ENCODE measurements at places on chromosomes 12 and 14. TPM values are rescaled to one million over a fixed set of nuclear protein-coding genes. Genes with fewer than 3 reads are reported as not detected.

TAS2R30 gene
- total RNA-seq: 1.8 TPM

MAP3K9 gene
- 18.3 TPM for total RNA-seq

DNA sequence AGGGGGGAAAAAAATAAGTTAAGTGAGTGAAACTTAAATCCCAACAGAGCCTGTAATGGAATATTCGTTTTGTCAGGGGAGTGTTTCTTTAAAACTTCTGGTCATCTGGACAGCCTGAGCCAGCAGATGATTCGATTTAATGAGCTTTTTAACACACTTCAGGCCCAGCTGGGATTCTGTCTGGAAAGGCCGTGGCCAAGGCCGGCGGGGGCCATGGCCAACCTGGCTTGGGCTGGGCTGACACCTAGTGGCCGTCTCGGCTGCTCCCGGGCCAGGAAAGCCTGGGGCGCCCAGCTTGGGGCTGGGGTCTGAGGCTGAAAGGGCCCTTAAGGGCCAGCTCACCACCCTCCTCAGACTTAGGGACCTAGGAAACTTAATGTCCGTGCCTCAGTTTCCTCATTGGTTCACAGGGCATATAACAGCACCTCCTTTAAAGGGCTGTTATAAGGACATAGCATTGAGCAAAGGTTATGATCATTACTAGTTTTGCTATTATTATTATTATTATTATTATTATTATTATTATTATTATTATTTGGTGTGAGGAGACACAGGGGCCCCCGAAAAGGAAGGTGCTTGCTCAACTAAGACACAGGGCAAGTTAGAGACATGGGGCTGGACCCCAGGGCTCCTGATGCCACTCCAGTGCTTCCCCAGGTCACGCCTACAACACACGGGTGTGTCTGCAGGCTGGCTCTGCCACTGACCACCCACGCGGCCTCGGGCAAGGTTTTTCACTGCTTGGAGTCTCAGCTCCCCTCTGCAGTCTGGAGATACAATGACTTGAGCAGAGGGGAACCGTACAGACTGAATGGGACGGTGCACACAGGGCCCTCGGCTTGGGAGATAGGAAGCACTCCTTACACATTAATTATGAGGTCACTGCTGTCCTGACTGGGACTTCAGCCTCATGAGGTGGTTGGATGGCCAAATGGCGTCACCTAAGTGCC, 84.0 kb downstream of the SYNE3 start:
- DNase-seq: no peak

- no peak for DNase-seq
These were observed 27.6 kb downstream of the ETFBKMT start for GRCh38 chr12:31687101-31687527.

- no peak for DNase-seq
These were observed 10.5 kb upstream of the BCL11B start for GRCh38 chr14:99282261-99283050.

DNA sequence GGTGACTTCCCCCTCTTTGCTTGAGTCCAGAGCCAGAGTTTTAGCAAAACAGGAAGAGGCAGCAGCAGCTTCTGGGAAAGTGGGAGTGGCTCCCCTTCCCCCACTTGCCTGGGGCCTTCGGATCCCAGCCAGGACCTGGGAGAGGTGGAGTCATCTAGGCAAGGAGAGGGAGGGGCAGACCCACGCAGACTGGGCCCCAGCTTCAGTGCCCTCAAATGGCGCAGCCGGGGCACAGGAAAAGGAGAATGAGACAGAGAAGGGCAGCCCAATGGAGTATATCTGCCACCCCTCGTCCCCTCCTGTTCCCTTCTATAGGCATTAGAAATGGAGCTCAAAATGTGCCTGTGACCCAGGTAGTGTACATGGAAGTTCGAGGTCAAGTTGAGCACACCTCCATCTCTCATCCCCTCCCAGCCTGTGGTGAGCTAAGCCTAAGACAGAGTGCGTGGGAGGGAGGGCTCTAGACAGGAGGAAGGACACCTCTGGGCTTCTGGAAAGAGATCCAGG, 9.3 kb upstream of the HDAC7 start:
- peak; percentile 87 for DNase-seq

- no peak for DNase-seq
These were observed 1.1 kb upstream of the CATSPERB start for GRCh38 chr14:91732859-91733477.

- no peak for DNase-seq
These were observed 105.2 kb downstream of the FGD4 start for GRCh38 chr12:32504591-32504990.

GSG1 gene
- total RNA-seq: not detected

SLC39A5 gene
- total RNA-seq: not detected

DNA sequence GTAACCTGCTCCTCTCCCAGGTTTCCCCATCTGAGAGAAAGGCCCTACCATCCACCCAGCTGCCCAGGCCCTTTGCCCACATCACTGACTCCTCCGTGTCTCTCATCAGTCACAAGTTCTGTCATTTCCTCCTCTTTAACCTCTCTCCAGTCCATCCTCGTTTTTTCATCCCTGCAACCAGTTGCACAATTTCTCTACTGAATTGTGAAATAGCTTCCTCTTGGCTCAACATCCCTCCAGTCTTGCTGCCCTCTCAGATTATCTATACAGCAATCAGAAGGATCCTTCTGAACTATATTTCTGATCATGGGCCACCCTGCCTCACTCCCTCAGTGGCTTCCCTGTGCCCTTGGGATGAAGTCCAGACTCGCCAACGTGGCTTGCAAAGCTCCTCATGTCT, 6.8 kb downstream of the FAM161B start:
- DNase-seq: peak; percentile 81

TSPAN8 gene
- 5.9 TPM for total RNA-seq

TAS2R10 gene
- 0.32 TPM for total RNA-seq

- no peak for DNase-seq
These were observed 71.2 kb downstream of the SAMD4A start for GRCh38 chr14:54638135-54638446.

VDR gene
- total RNA-seq: 42.1 TPM

DNA sequence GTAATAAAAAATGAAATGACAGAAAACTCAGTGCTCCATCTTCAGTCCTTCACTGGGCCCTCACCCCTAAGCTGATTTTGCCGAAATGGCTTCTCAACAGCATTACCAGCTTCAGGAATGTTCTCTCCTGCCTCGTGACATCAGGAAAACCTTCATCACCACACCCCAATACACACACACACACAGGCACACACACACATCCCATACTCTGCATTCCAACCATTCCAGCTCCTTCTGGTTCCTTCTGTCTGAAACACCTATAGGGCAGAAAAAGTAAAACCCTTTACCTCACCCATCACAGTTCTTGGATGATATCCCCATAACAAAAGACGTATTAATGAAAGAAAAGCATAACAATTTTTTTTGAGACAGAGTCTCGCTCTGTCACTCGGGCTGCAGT, 75.9 kb downstream of the CCDC60 start:
- no peak for DNase-seq

DNA sequence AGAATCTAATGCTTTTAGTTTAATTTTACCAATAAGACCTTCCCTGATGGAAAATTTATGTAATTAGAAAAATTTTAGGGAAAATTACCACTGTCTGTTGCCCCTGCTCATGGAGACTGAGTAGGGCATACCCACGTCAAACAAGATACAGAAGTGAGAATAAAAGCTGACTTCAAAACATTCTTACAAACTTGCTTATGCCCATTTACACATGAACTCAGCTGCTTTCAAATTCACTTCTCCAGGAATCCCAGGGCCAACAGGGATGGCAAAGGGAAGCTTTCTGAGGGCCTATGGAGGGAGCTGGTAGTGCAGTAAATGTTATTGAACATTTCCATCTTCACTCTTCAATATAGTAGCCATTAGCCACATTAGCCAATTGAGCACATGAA, 4.8 kb upstream of the NINJ2 start:
- no peak for DNase-seq

- DNase-seq: no peak
These were observed 6.3 kb upstream of the OR4E2 start for GRCh38 chr14:21647380-21647779.

- DNase-seq: no peak
These were observed 133.0 kb upstream of the TMCC3 start for GRCh38 chr12:94783343-94783742.

HOXC10 gene
- total RNA-seq: 23.0 TPM

Data from lower leg skin (tissue), 4 donors.